Gastroesophageal sphincter (tissue), 4 donors: ENCODE measurements at places on chromosomes 2 and 18.

DNA sequence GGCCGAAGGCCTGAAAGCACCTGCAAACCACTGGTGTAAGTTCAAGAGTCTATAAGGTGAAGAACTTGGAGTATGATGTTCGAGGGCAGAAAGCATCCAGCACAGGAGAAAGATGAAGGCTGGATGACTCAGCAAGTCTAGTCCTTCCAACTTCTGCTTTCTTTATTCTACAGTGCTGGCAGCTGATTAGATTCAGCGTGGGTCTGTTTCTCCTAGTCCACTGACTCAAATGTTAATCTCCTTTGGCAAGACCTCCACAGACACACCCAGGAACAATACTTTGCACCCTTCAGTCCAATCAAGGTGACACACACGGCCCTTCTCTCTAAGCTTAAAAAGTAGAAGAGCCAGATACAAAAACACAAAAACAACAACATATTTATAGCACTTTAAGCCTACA is 43.4 kb downstream of the NMS start:
- ATAC-seq, result no peak

DNA sequence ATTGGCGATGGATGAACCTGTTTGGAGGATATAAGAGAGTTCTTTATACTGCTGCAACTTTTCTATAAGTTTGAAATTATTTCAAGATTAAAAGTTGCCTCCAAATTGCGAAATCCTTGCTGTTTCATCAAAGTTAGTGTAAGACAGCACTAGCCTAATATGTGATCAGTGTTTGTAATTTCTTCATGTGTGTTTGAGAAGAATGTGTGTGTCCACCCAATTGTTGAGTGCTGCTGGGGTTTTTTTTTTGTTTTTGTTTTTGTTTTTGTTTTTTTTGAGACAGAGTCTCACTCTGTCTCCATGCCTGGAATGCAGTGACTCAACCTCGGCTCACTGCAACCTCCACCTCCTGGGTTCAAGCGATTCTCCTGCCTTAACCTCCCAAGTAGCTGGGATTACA is 33.4 kb downstream of the CDK15 start:
- ATAC-seq, result no peak

GRCh38 chr18:32875625-32876024 is 102.8 kb upstream of the KLHL14 start:
- no peak for ATAC-seq

DNA sequence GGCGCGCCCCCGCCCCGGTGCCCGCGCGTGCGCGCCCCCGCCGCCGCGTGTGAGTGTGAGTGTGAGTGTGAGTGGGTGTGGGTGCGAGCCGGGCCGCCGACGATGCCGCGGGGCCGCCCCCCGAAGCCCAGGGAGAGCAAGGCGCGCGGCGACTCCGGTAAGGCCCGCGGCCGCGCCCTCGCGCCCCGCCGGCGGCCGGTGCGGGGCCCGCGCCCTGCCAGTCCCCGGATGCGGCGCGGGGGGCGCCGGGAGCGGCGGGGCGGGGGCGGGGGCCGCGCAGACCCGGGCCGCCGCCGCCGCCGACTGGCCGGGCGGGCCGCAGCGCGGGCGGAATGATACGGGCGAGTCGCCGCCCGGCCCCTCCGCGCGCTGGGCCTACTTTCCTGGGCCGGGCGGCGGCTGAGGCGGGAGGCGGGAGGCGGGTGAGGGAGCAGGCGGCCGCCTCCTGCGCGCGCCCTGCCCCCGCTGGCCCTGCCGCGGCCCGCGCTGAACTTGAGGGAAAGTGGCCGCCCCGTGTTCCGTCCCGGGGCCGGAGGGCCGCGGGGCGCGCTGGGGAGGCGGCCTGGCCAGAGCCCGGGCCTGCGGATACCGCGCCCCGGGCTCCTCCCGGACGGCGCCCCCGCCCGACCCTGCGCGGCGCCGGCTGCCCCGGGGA is at the start of gene ZNF236:
Gene ZNF236, plus strand, starts transcription at position 52 of the 655 bp plus-strand sequence. Its CDS starts 51 bp downstream, at position 103.
- ATAC-seq, result peak; percentile 88

GRCh38 chr2:203737360-203737759 is 30.9 kb downstream of the CD28 start:
- no peak for ATAC-seq

DNA sequence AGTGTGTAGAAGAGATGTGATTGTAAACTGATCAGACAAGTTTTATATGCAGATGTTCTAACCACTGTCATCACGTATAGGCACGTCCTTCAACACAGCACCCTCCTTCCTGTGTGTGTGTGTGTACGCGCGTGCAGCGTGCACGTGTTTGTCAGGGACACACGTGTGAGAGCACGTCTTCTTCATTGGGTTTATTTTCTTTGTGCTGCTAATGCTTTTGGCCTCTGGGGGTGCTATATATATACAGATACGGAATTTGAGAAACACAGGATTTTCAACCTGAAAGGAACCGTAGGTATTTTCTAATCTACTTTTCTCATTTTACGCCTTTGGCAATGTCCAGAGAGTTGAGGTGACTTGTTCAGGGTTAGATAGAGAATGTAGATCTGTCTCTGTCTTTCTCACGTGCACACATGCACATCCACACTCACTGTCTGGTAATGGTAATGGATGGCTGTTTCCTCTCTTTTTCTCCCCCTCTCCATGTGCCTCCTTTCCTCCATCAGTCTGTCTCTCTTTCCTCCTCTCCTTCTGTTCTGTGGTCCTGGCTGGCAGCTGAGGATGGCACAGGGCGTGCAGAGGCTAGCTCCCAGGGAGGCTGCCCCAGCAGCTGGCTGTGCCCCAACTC is 13.4 kb upstream of the CELF4 start:
- peak; percentile 17 for ATAC-seq

DNA sequence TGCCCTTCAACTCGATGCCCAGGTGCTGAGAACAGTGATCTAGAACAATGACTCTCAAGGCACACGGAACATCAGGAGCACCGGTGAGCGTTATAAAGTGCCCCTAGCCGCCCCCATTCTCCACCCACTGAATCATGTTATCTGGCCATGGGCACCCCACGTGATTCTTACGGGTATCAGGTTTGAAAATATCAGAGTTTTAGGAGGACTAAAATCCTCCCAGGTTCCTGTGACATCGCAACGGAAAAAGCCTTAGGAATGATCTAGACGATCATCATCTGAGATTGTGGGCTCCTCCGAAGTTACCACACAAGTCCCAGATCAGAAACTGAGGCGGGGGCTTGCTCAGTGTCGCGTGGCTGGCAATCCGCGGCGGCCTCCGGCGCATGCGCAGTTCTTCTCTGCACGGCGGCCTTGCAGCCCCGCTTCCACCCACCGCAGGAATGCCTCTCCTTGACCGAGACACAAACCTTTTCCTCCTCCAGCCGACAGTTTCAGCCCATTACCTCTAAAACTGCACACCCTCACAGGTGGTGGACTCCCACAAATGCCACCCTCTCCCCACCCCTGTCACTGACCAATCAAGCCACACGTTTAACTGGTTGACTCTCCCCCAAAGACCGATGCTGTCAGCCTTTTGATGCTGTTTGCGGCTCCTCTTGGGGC is 5.8 kb upstream of the MRPL33 start:
- ATAC-seq, result no peak

GRCh38 chr2:137369106-137369505 is 595.2 kb upstream of the HNMT start:
- no peak for ATAC-seq

DNA sequence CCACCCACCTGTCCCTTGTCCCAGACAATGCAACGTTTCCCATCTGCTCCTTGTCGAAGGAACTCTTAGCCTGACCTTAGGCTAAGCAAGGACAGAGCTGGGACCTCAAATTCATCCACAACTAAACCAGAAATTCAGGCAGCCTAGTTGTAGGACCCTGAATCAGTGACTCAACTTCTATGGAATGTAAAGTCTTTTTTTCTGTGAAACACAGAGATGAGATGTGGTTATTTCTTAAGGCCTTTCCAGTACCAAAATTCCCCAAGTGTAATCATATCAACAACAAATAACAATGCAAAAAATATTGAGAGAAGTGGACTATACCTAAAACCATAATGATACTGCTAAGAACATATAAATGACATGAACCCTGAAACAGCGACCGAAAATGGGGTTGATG is 46.7 kb downstream of the EN1 start:
- ATAC-seq, result no peak

DNA sequence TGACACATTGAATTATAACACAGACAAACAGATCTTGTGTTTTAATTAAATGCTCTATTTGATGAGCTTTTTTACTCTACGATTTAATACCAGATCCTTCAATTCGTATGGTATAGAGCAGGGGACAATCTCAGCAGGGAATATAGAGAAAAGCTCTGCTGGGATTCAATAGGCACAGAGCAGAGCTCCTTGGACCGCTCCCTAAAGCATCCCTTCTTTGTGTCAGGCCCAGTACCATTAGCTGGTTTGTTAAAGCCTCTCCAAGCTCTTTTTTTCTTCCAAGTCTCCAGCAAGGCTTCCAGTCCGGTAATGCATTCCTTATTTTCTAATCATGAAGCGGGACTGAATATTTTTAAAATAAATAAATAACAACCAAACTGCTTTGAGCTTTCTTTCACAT is 466.0 kb downstream of the NR4A2 start:
- ATAC-seq, result no peak

- no peak for ATAC-seq
Measured at GRCh38 chr18:26228562-26229260, 2.5 kb downstream of the TAF4B start.

- no peak for ATAC-seq
Measured at GRCh38 chr18:34604591-34604990, 105.5 kb upstream of the DTNA start.

- no peak for ATAC-seq
Measured at GRCh38 chr2:125167152-125167551, 1142.1 kb downstream of the CNTNAP5 start.

GRCh38 chr2:69031466-69031865 is 18.5 kb downstream of the ANTXR1 start:
- ATAC-seq, result no peak

- ATAC-seq, result no peak
Measured at GRCh38 chr18:59469463-59470180, 110.6 kb upstream of the LMAN1 start.

DNA sequence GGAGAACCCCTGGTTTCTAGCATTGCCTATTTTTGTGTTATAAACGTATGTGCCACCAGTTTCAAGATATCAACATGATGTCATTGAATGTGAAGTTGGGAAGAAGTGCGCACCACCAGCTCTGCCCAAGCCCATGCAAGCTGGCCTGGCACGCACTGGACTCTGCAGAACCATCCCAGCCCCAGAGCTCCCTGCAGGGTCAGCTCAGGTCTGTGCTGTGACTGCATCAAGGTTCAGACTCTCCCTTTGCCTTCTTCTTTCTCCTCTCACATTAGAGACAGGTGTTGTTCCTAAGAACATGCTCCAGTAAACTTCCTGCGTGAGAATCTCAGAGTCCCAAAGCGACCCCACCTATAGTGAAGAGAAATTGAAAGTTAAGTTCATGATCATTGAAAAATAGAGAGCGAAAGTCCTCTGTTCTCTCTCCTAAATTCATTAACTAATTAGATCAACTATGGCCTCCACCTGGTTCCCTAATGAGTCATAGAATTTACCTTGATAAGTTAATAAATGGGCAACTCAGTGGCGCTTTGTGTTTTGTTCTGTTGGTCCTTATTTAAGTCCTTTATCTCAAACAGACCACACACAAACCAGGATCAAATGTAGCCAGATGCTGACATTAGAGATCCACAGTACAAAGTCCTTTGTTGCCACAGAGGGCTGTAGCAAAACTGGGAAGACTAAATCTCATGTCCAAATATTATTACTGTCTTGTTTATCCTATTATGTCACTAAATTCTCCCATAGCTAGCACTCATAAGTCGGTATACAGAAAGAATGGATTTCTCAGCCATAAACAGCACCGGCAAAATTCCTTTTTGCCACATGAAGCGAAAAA is 432.3 kb downstream of the STK39 start:
- ATAC-seq, result no peak

DNA sequence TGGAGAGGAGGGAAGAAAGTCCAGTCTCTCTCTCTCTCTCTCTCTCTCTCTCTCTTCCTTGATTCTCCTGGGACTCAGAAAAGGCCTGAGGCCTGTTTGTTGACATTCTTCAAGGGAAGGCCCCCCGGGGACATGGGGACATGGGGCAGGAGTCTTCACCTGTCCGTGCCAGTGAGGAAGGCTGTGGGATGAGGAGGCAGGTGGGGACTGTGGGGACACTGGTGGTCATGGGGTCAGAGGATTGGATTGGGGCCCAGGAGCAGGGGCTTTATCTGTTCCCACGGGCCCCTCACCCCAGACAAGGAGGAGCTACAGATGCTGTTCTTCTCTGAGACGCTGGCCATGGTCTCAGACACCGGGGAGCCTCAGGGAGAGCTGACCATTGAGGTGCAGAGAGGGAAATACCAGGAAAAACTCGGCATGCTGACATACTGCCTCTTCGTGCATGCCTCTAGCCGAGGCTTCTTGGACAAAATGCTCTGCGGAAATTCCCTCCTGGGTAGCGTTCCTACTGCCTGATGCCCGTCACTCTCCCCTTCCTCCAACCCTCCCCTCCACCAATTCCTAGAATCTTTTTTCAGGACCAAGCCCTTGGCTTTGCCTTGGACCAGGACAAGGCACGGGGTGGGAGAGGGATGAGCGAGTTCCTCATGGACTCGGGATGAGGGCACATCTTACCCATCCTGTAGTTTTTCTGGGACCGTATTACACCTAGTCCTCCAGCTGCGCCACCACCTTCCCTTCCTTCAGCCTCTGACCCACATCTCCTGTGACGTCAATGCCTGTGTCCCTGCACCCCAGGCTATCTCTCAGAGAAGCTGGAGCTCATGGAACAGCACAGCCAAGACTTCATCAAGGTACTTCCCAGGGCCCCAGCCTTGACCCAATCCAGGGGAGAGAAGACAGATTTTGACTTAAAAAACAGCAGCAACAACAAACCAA is 850 bp downstream of the CATIP start:
- no peak for ATAC-seq
